Caco-2 (cell line): ENCODE measurements at places on chromosomes 2 and 18.
A peak's percentile ranks its signal among the peaks of the same experiment; 100 is the strongest.

DNA sequence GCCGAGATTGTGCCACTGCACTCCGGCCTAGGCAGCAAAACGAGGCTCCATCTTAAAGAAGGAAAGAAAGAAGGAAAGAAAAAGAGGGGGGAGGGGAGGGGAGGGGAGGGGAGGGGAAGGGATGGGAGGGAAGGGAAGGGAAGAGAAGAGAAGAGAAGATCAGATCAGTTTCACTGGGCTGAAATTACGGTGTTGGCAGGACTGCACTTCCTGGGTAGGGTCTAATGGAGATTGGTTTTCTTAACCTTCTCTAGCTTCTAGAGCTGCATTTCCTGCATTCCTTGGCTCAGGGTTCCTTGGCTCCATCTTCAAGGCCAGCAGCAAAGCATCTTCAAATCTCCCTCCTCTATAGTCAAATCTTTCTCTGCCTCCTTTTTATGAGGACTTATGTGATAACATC is 349.1 kb upstream of the CRIM1 start:
- no peak for DNase-seq

DNA sequence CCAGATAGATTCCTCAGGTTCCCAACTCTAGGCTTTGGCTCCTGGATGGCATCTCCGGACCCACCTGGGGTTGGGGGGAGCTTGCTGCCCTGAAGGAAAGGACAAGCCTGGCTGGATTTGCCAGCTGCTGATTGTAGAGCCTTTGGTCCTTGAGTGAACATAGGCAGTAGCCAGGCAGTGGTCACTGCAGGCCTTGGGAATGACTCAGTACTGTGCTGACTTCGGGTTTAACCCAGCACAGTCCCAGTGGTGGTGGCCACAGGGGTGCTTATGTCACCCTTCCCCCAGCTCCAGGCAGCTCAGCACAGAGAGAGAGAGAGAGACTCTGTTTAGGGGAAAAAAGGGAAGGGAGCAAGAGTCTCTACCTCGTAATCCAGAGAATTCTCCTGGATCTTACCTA is 27.7 kb upstream of the ACTR2 start:
- DNase-seq, result no peak

DNA sequence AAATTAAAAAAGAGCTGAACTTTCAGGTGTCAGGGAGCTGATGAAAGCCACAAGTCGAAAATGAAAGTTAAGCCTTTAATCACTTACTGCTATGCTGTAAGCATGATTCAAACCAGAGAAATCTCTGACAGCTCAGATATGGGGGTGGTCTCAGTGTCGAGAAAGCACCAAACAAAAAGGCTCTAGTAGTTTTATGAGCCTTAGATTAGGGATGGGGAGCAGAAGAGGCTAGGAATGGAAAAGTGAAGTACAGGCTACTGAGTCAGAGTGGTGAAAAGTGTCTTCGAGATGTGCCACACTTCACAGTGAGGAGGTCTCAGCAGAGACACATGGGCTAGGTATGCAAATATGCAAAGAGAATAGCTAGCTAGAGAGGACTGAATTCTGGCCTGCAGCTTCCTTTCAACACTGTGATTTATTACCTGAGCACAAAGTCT is 482.2 kb downstream of the SPAG16 start:
- DNase-seq, result no peak

- no peak for DNase-seq
Observed at GRCh38 chr2:191846515-191847476, at the start of gene CAVIN2. Gene CAVIN2, minus strand, starts transcription at chr2:191847088. Its CDS starts 163 bp downstream, at chr2:191846925.

- DNase-seq, result no peak
Observed at GRCh38 chr2:239916205-239917124, 108.7 kb downstream of the NDUFA10 start.

- no peak for DNase-seq
Observed at GRCh38 chr18:49626842-49627467, 65.1 kb downstream of the LIPG start.

DNA sequence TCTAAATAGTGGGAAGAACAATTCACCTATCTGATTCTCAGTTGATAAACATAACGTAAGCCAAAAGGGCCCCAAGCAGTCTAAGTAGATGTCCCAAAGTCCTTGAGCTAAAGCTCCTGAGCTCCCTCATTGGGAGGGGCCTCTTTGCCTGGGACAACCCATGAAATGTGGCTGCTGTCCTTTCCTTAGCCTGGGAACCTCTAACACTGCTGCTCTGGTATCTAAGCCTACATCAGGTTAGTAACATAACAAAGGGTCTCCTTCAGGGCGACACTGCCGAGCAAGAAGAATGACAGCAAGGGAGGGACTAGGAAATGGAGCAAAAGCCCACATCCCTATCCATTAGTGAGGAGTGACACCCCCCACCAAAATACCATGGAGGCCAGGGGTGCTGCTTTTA is 98.3 kb downstream of the MAPRE2 start:
- DNase-seq, result no peak

DNA sequence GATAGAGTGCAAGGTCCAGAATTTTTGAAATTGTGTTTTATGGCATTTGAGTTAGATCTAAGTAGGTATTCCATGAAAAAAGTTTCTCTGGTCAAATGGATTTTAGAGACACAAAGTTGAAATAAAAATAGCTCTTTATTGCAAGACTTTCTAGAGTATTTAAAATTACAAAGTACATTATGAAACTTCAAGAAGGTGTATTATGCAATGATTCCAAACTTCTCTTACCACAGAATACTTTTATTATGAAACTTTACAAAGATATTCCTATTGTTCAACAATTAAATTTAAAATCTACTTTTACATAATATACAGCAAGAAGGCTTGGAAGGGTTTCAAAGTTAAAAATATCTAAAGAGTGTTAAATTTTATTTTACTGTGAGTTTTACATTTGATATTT is 65.9 kb downstream of the CALCRL start:
- no peak for DNase-seq

DNA sequence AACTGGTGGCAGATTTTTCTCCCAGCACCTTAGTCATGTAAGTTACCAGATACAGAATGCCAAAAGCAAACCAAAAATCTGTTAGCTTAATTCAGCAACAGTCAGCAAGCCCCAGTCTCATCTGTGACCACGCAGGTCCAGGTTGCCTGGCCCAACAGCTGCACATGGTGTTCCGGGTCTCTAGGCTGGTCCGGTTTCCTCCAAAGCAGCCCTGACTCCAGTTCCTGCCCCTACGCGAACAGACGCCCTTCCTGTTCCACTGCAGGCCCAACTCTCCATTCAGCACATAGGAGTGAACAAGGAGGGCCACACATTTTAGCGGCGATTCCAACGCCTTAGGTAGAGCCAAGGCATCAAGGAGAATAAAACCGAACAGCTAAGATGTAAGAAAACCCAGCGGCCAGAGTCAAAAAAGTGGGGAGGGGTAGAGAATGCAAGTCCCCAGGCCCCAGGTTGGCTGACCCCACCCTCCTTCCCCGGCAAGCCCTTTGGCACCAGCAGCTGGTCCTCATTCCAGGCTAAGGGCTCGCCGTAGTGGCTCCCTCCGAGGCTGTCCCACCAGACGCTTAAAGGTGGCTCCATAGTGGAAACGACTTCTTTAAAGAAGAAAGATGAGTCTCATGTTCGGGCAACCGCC is 1.5 kb downstream of the STK25 start:
- no peak for DNase-seq

DNA sequence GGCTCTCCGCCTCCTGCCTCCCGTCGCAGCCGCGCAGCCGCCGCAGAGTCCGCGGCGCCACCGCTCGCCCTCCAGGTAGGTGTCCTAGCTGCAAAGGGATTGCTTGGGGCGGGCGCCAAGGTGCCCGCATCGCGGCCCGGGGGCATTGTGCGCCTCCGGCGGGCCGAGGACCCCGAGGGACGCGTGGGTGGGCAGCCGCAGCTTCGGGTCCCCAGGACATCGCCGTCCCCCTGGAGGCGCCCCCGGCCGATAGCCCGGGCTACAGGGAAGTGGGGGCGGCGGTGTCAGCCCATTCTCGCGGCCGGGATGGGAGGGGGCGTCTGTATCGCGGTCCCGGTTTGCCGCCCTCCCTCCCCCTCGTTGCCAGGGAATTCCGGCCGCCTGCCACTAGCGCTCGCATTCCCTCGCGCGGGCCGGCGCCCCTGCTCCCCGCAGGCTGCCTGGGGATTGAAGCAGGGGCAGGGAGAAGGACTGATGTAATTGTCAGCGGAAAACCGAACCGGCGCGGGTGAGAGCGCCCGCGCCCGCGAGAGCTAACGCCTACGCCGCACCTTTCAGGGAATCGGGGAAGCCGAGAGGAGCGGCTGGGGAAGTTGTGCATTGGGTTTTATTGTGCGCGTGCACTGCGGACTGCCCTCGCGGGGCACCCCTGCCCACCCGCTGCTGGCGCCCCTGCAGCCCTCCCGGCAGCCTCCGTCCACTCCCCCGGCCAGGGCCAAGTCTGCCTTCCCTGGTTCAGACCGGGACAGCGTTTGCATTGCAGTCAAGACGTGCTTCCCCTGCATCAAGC is 483 bp downstream of the OSBPL6 start:
- DNase-seq, result peak; percentile 49

DNA sequence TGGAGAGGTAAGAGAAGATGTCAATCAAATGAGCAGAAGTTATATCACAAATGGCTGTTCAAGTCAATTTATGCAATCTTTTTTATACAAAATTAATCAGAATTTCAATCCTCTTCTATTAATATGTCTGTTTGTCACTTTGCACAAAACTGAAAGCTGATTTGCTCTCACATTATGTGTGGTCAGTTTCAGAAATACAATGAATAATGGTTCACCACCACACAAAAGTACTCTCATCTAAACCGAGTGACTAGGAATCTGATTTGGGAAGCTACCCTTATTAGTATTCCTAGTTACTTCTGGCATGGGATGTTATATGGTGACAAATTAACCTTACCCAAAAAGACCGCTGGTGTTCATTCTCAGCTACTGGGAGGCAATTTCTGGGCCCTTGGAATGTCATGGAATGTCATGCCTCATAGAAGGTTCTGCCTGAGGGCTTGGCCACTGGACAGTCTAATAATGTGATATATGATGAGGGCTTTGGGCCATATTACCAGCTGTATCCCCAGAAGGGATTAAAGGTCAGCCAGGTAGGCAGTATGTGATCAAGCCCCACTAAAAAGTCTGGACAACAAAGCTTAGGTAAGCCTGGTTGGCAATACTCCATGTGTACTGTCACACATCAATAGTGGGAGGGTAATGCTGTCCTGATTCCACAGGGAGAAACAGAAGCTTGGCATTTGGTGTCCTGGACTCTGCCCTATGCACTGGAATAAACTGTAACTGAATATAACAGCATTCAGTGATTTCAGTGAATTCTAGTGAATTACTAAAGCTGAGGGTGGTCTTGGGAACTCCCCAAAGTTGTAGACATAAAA is 113.2 kb downstream of the PIGN start:
- DNase-seq, result no peak

- no peak for DNase-seq
Observed at GRCh38 chr2:221210686-221211085, 361.4 kb downstream of the EPHA4 start.

DNA sequence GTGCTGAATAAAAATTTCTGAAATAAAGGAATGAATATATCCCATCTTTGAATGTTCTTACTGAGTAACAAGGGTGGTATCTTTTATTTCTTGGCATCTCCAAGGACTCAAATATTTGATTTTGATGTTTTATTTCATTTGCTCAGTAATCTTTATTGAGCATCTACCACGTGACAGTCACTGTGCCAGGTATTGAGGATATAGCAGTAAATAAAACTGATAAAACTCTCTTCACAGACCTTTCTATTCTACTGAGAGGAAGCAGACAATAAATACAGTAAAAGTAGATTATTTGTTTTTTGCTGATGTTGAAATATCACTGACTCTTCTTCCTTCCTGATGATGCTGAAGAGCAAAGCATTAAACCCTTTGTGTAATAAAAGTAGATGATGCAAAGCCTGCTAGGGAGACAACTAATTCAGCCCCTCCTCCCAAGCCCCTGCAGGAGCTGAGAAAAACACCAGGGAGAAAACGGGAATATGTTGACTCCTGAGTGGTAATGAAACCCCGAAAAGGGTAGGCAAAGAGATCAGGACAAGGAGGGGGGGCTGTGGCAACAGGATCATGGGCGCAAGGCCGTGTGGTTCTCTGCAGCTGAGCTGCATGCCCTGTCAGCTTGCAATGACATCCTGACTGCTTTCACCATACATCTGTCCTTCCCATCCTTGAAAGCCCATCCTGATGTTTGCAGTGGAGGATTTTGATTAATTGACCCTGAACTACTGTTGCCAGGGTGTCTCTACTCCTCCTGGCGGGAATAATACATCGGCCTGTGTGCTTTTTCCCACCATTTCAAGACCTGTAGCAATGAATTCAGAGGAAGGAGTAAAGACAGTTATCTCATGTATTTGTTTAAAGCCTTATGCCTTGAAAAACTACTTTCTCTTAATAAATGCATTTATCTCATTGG is 117.4 kb downstream of the EML6 start:
- DNase-seq, result no peak

GRCh38 chr2:69683170-69683971 is 39.8 kb upstream of the AAK1 start:
- DNase-seq, result no peak

DNA sequence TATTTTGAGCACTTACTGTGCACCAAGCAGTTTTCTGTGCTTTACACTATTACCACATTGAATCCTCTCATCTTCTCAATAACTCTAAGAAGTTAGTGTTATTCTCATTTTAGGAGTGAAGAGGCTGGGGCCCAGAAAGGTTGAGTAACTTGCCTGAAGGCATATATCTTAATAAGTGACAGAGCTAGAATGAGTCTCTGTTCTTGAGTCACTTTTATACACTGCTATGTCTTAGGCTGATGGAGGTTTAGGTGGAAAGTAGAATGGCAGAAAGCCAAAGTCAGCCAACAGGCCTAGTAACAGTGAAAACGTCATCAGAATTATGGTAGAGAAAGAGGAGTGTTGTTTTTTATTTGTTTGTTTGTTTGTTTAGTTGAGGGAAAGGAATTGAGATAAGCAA is 27.9 kb upstream of the RPE start:
- no peak for DNase-seq
